ELR (cell line): ENCODE measurements at places on chromosomes 16 and 17.

- no peak for DNase-seq
Observed at GRCh38 chr17:70053241-70054234, 21.5 kb upstream of the KCNJ16 start.

DNA sequence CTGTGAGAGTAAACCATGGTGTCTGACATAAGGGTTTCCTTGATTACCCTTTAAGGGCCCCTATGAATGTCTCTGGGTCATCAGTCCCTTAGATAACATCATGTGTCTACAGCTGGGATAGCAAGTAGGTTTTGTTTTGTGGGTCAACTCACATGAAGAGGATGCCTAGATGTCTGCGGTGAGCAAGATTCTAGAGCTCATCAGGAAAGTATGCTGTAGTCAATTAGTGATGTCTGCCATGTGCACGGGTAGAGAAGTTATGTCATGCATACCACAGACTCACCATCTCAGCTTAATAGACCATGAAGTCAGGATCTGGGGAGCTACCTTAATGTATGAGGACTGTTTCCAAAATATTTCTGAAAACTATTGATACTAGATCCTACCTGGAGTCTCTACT is 57.5 kb downstream of the CDH13 start:
- DNase-seq = no peak

DNA sequence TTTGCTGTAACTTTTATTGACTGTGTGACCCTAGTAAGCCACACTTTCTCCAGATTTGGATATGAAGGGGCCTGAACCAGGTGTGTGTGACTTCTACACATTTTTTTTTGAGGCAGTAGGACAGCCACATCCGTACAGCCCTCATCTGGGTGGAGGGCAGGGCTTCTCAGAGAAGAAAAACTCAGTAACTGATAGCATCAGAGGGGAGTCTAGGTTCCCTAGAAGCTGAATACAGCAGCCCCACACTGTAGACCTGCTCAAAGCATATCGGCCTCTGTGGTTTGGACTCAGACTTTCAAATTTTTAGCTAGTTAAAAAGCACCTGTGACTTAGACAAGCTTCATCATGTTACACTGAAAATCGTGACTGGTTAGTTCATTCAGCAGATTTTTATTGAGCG is 10.8 kb downstream of the PRSS54 start:
- no peak for DNase-seq

DNA sequence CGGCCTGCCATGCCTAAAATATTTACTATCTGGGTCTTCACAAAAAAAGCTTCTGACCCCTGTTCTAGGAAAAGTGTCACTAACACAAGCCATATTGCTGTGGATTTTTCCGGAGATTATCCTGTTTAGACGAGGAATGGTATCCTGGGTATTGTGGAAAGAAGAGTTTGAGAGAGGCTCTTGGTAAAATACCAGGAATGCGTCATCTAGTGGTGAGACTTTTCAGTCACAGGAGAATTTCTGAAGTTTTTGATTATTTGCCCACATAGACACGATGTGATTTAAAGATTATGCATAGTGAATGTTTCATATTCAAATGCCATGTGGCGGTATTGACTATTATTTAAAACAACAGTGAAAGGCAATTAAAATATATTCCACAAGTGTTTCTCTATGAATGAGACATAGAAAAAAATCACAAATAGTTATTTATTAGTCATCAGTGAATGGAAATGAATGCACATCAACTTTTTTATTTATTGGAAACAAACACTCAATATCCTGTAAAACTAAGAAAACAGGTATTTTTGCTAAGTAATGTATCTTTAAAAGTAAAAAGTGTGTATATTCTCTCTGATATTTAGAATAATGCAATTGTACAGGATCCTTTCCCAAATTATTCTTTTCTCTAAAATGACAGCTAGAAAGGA is 7.8 kb downstream of the KRT28 start:
- DNase-seq = peak; percentile 68

DNA sequence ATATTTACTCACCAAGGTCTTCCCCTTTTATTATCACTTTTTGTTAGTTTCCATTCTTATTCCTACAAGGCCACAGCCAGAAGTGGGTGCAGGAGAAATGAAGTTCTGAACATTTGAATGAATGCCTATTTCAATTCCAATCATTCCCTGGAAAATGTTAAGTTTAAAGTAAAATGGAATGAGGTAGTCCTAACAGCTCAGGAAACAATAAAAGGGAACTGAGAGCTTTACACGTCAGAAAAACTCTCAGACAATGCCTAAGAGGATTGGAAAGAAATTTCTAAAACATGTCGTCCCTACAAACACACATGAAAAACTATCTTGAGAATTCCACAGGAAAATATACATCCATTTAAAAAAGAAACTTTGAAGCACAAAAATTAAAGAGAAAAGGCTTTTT is 238.8 kb downstream of the STX8 start:
- no peak for DNase-seq

- peak; percentile 83 for DNase-seq
Observed at GRCh38 chr17:56653877-56654276, 60.4 kb downstream of the NOG start.

GRCh38 chr16:2663553-2664546 is 18.5 kb upstream of the KCTD5 start:
- DNase-seq = peak; percentile 10

- DNase-seq = no peak
Observed at GRCh38 chr17:19726631-19727376, 10.4 kb upstream of the SLC47A2 start.

GRCh38 chr17:66540131-66540781 is 237.8 kb downstream of the PRKCA start:
- DNase-seq = peak; percentile 95

DNA sequence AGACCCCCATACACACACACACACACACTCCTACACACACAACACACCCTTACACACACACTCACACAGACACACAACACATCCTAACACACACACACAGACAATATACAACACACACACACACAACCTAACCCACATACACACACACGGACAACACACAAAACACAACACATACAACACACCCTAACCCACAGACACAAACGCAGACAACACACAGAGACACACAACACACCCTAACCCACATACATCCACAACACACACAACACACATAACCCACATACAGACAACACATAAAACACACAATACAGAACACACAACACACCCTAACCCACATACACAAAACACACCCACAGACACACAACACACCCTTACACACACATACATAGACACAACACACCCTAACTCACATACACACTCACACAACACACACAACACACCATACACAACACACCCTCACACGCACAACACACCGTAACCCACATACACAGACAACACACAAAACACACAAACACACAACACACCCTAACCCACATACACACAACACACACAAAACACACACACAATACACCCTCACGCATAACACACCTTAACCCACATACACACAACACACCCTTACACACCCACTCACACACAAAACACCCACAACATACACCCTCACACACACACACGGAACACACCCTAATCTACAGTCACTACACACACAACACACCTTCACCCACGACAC is 4.4 kb downstream of the ASGR1 start:
- DNase-seq = no peak

DNA sequence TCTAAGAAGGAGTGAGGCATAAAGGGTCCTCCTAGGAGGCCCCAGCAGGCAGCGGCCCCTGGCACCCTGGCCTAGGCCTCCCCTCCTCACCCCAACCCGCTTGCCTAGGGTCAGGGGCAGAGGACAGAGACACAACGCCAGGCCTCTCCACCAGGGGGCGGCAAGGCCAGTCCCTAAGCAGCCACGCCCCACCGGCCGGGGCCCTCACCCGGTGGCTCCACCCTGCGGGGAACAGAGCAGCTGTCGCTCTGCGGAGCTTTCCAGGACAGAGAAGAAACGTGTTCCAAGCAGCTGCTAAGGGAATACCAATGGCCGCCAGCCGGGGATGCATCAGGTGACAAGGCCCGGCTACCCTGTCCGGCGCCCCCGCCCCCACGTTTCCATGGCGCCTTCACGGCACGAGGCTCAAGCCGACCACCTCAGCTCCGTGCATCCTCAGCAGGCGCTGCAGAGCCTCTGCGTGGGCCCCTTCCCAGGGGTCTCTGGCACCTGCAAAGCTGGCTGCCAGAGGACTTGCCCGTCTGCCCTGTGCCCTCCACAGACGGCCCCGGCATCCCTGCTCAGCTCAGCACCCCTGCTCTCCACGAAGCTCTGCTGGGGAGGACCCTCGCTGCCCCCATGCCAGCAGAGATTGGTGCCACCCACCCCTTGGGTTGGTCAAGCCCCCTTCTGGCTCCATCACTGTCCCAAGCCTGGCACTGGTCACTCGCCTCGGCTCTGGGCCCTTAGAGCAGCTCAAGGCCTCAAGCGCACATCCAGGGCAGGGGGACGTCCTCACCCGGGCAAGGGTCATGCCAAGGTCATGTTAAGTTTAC is 5.6 kb downstream of the ZNF598 start:
- DNase-seq = peak; percentile 83

GRCh38 chr16:47928008-47928407 is 227.8 kb downstream of the ABCC12 start:
- DNase-seq = peak; percentile 17

GRCh38 chr17:3556916-3557767 is 470 bp downstream of the TRPV3 start:
- DNase-seq = no peak

DNA sequence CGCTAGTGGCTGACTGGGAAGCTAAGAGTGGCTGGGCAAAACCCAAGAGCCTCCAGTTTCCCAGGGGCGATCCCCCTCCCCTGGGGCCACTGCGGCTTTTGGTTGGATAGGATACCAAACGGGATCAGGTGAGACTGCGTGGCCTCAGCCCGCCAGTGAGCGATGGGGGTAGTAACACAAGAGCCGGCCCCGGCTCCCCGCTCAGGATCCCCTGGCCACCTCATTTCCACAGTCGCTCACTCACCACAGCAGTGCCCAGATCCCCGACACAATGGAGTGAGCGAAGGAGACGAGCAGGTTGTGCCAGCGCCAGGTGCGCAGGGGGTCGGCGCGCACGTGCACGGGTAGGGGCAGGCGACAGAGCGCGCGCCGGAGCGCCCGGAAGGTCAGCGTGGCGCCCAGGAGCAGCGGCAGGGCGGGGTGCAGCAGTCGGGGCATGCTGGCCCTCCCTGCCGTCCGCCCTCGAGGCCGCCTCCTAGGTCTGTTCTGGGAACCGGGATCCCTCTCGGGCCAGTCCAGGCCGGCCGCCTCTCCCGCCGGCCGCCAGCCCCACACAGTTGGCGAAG is 290 bp downstream of the TLCD1 start:
- DNase-seq = peak; percentile 92

DNA sequence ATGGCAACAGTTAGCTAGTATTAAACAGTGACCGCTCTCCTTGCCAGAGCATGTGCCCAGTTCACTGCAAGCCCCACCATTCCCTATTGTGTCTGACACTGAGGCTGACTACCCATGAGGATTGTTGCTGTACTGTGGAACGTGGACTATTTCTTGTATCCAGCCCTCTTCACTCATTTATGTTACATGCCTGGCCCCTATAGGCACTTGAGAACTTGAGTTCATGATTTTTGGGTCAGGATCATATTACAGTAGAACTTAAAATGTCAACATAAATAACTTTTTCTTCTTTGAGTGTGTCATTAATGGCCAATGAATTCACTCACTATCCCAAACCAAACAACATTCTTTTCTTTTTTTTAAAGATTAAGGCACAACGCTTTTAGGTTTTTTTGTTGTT is 55.7 kb downstream of the LYRM1 start:
- peak; percentile 21 for DNase-seq

DNA sequence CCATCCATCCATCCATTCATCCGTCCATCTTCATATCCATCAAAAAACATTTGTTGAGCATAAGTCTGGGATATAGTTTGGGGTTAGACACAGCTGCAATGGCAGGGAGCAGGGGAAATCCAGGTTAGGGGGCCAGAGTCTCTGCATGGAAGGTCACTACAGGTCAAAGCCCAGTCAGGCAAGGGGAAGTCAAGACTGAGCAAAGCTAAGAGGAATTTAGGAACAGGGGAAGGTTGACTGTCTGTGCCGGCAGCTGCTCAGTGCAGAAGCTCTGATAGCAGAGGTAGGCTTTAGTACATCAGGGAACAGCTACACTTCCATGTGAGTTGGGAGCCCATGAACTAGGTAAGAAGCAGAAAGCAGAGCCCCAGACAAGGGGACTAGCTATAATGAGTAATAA is 68.1 kb downstream of the IRF8 start:
- DNase-seq = no peak

GRCh38 chr16:66020642-66021041 is 345.8 kb upstream of the CDH5 start:
- peak; percentile 49 for DNase-seq

DNA sequence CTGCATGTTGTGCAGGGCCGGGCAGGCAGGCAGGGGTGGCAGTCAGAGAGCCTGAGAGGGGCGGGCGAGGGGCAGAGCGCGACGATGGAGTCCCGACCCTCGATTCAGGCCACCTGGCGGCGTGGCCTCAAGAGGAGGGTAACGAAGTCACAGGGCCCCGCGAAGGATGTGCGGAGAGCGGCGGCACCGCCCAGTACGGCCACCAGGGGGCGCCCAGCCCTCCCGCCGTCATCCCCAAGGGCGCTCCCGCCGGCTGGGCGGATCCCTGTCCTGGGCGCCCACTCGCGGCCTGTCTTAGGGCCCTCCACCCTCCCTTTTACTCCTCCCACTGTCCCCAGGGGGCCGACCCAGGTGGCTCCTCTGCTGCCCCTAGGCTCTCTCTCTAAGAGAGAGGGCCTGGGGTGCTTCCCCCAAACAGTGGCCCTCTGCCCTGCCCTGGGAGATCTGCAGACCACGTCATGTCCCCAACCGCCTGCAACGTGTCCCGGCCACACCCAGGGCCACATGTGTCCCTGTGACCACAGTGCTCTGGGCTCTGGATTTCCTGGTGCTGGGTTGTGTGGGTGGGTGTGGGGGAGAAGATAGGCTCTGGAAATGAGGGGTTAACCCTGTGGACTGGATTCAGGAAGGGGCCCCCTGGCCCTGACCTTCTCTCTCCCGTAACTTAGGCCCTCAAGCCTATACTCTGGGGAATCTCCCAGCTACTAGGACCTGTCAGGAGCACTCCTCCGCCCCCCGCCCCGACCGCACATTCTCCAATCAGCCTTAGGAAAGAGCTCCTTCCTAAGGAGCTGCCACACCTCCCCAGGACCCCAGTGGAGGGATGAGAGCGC is 5.9 kb downstream of the DPEP2 start:
- peak; percentile 82 for DNase-seq

- DNase-seq = peak; percentile 65
Observed at GRCh38 chr17:80068301-80069222, 32.1 kb downstream of the CCDC40 start.

- DNase-seq = no peak
Observed at GRCh38 chr17:40821536-40821935, 878 bp downstream of the KRT10 start.
